ENCODE measurements at places on chromosomes 11 and 22.

- no peak for DNase-seq
These were observed 29.6 kb downstream of the SCUBE2 start for GRCh38 chr11:9061807-9062206.

DNA sequence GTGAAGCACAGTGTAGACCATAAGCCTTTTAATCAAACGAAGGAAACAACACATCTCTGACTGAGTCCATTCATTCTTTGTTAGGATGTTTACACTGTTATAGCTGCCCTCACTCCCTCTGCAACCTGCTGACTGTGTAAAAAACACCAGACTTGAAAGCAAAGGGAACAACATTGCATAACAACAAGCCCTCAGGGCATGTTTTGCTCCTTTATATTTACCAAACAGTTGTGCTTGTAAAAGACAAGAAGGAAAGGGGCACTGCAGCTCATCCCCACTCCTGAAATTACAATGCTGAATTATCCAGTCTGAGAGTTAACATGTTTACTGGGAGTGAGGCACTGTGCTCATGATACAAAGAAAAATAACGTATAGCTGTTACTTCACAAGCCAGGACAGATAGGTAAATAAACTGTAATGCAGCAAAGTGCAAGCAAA, 46.4 kb downstream of the RAB30 start:
- DNase-seq: no peak

- DNase-seq: no peak
These were observed 8.9 kb downstream of the TUB start for GRCh38 chr11:8089791-8090510.

DNA sequence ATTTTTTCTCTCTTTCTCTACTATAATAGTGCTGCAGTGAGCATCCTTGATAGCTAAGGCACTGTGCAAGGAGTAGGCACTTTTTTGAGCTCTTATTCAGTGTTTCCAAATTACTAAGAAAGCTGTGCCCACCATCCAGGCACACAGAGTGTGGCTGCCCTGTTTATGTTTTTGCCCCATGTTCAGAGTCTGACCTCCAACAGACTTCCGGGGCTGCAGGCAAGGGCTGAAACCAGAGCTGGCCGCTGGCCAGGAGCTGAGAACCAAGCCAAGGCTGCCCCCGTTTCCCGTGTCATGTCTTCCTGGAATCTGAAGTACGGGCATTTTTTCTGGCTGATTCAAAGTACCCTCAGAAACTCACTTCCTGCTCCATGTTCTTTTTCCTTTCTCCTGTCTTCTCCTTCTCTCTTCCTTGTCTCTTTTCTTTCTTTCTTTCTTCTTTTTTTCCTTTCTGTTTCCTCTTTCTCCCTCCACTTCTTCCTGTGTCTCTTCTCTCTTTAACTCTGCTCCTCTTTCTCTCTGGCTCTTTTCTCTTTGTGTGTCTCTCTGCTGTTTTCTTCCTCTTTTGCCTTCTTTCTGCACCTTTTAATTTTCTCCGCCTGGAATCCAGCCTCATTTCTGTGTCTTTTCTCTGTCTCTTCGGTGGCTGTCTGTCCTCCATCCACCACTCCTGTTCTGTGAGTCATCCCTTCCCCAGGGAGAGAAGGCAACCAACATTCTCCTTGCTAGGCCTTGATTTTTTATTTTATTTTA, 17.0 kb upstream of the KCTD14 start:
- no peak for DNase-seq

- no peak for DNase-seq
These were observed 53.2 kb downstream of the PIK3C2A start for GRCh38 chr11:17154409-17155159.

GRCh38 chr11:20754933-20755332, 85.5 kb downstream of the NELL1 start:
- DNase-seq: no peak

- DNase-seq: no peak
These were observed 8.6 kb downstream of the C11orf91 start for GRCh38 chr11:33692013-33692504.

DNA sequence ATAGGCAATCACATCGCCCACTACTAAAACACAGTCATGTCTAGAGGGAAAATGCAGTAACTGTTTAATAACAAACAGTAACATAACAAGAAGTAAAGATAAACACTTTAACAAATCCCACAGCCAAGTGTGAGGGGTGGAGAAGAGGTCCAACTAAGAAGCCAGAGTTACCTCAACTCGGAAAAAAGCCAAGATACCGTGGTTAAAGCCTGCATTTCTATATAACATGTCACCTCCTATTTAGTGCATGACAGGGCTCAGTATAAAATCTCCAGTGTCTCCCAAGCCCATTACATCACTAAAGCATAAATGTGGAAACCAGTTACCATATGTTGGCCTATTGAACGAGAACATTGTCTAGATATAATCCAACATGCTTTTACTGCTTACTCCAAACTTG, 281.7 kb downstream of the LRRC4C start:
- DNase-seq: no peak

DNA sequence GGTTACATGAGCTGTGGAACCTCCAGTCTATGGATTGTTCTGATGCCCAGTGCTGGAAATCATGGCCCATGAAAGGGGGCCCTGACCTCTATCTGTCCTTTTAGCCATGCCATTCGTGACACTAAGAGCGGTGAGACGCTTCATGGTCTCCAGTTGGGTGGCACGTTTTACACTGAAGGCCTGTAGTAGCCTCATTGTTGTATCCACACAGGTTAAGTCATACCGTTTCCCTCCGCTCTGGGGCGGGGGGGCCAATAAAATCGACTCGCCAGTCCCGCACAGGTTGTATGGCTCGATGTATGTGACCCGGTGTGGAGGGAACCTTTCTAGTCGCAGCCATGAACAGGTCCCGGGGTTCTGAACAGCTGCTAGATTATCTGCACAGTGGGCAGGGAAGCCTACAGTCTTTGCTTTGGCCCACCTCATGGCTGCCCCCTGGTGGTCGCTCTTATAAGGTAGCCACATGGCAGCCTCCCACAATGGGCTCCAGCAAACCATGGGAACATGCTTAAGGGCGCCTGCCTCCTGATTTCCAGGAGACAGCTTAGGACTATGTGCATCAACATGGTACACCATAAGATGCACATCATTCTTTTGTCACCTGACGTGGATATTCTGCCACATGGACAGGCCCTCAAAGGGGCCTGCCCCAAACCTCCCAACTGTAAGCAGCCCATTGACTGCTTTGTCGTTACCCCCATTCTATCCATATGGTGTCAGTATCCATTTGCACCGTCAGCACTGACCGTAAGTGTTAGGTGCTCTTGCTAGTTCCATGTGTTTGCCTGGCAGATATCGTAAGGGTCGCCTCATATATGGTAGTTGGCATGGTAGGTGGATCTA, 19.7 kb upstream of the APOL3 start:
- DNase-seq: peak; percentile 82

DNA sequence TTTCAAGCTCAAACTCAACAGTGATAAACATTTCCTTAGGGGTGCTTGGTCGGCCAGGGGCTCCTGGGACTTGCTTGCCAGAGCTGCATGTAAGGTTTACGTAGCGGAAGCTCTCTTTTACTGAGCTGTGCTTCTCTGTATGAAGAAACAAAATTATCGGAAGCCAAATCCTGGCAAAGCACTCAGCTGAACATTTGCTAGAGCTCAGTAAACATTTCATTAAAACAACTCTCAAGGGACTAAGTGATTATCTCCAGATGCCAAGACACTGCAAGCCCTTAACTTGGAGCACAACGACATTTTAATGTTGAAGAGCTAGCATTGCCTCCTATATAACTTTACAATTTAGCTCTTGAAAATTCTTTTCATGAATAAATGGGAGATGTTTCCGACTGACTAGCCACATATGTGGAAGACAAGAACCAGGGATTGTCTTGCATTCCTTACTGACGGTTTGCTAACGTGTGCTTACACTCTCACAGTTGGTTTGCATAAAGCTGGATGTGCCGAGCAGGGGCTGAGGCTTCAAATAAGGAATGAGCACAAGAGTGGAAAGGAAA, 43.4 kb downstream of the SCUBE2 start:
- no peak for DNase-seq

DNA sequence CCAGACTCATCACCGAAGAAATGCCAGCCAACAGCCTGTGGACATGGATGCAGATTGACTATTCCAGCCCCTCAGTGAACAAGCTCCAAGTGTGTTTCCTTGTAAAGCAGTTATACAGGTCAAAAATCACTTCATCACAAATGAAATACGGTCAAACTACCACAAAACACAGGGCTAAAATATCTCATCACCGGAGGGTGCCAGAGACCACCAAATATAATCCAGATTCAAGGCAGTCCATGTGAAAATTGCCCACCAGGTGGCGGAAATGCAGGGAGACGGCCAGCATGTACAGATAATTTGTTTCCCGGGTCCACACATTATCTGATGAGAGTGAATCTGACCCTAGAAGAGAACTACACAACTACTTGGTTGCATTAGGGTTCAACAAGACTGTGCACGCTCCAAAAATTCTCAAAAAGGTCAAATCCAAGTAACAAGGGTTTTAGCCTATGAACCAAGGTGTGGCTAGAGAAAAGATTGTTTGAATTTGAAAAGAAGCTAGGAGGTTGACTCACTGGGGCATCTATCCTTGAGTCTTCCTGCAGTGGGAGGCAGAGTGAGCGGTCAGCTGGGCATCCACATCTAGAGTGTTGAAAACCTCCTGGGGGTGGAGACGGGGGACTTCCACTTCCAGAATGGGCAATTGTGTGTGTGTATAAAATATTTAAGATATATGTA, 71.7 kb downstream of the IGLL5 start:
- DNase-seq: peak; percentile 78

DNA sequence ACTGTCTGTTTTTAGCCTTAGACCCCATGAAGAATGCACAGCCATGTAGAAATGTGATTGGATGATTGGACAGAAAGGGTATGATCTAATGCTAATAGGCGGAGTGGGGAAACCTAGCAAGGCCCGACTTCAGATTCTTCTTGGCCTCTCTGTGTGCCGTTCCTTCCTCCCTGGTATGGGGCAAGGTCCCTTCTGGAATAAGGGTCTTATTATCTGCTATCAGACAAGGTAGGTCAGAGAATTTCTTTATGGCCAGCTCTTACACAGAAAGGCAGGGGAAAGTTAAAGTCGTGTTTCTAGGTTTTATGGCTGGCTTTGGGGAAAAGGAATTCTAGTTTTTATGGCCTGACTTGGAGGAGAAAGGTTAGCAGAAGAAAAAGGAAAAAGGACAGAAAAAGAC, 30.6 kb downstream of the DBX1 start:
- no peak for DNase-seq

- DNase-seq: no peak
These were observed 45.4 kb upstream of the ANO3 start for GRCh38 chr11:26286472-26287066.

GRCh38 chr22:46111645-46112306, 38.5 kb upstream of the PPARA start:
- DNase-seq: no peak

GRCh38 chr11:78231962-78232501, 43.3 kb downstream of the USP35 start:
- no peak for DNase-seq

DNA sequence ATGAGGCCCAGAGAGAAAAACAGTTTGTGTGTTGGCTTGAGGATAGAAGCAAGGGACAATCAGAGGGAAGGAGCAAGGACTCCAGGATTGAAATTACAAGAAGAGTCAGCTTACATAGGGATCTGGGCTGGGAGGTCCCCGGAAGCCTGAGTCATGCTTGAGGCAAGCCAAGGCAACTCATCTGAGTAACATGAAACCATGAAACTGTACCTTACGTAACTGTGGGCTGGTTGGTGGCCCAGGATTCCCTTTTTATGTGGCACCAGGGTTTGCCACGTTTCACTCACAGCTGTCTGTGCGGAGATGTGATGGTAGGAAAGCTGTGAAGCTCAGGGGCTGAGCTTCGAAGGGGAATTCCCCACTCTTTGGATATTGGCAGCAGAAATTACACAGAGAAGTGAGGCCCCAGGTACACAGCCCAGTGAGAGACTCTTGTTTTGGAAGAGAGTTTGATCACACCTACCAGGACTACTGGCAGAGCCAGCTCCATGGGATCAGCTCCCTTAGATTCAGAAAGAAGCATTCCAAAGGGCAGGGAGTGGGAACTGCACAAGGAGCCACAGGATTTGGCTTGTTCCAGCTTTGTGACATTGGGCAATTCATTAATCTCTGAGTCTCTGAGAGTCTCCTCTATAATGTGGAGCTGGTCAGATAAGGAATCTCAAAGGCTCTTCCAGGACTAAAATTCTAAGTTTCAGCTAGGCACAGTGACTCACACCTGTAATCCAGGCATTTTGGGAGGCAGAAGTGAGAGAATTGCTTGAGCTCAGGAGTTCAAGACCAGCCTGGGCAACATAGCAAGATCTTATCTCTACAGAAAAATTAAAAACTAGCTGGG, 7.8 kb downstream of the SLC5A1 start:
- DNase-seq: peak; percentile 81

All from CD4-positive, alpha-beta T cell treated with Interleukin-1 beta for 1 hour (primary cell).